Upper lobe of right lung (tissue), 1 donor: ENCODE measurements at places on chromosomes 5 and 9. TPM values are rescaled to one million over a fixed set of nuclear protein-coding genes. Genes with fewer than 3 reads are reported as not detected.

GRCh38 chr9:93022721-93023520, 35.6 kb upstream of the SUSD3 start:
- DNase-seq = no peak

DNA sequence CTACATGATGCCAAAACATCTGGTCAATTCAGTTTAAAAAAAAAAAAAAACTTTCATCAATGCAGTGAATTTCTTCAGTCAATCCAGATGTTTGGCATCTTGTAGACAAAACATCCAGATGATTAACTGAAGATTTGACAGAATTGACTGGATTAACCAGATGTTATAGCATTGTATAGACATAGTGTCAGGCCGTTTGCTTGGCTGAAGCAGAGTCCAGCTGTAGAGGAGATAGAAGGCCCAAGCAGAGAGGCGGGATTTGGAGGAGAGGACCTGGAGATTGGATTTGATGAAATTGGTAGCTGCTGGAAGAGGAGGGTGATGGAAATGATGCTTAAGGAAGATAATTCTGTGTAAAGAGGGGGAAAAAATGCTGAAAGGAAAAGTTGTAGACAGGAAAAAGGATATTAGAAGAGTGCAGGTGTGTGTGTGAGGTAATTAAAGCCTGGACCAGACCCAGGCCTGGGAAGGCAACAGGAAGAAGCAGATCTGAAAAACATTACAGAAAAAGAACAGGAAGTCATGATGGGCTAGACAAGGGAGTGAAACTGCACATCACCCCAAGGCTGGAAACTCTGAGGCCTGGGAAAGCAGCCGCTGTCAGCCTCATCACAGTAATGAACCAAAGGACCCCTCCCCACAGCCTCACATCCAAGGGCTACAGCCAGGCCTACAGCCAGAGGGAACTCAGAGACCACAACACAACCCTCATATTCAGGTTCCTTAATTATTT, 258.3 kb downstream of the CWC27 start:
- DNase-seq = no peak

- DNase-seq = no peak
These were observed 124.8 kb upstream of the SLC1A3 start for GRCh38 chr5:36481454-36482120.

The FGD3 gene
- 21.6 TPM for total RNA-seq

The CNTFR gene
- total RNA-seq = 2.9 TPM

- DNase-seq = peak; percentile 56
These were observed 24.1 kb downstream of the TENT4A start for GRCh38 chr5:6737043-6737941.

DNA sequence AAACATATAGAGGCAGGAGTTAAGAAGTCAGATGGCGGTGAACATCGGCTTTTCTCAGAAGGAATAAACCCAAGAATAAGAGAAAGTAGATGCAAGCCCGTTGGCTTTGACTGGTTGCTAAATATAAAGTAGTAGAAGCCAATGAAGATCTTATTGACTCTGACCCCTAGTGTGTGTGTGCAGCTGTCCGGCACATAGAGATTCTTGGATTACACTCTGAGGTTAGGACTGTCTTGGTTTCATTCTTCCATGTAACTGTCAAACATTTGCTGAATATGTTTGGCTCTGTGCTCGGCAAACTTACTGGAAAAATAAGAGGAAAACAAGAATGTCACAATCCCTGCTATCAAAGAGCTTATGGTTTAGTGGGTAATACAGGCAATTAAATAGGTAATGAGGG, 54.9 kb downstream of the ASTN2 start:
- no peak for DNase-seq

GRCh38 chr5:43039471-43040286, 440 bp downstream of the ANXA2R start:
- DNase-seq = peak; percentile 81

GRCh38 chr9:82020331-82020730, 31.8 kb downstream of the SPATA31D1 start:
- no peak for DNase-seq

The MOB3B gene
- total RNA-seq = 17.8 TPM

- no peak for DNase-seq
These were observed 282.9 kb downstream of the NFIB start for GRCh38 chr9:14031060-14031414.

DNA sequence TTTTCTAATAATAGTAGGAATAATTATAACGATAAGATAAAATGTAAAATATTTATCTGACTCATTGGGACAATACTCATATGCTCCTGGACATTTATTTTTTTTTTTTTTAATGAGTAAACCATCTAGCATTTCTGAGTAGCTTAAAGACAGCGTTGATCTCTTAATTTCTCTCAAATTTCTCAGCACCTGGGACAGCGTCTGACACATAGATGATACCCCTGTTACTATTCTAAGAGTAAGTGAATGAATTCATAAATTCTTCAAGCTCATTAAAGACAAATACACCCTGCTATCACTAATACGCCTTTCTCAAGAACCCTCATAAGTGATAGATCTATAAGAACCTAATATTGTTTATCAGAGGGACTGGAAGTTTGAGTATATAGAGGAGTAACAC, 12.0 kb upstream of the HTR4 start:
- DNase-seq = no peak

- DNase-seq = no peak
These were observed 1975.3 kb upstream of the CDH6 start for GRCh38 chr5:29218138-29218537.

GRCh38 chr5:123659011-123659410, 147.0 kb downstream of the CSNK1G3 start:
- DNase-seq = no peak

DNA sequence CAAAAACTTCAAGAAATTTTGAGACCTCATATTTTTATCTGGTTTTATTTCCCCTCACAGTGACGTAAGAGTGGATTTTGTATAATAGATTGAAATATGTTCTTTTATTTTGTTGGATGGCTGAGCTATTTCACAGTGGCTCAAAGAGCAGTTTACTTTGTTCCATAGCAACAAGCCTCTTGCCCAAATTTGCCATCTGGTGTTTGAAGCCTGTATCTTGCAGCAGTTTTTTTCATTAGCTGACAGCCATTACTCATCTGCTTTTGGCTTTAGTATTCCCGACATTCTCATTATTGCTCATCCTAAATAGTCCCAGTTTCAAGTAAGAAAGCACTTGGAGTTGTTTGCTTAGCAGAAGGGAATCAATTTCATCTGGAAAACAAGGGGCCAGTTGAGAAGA, 36.3 kb downstream of the GDA start:
- no peak for DNase-seq

The LRRC19 gene
- 0.64 TPM for total RNA-seq

DNA sequence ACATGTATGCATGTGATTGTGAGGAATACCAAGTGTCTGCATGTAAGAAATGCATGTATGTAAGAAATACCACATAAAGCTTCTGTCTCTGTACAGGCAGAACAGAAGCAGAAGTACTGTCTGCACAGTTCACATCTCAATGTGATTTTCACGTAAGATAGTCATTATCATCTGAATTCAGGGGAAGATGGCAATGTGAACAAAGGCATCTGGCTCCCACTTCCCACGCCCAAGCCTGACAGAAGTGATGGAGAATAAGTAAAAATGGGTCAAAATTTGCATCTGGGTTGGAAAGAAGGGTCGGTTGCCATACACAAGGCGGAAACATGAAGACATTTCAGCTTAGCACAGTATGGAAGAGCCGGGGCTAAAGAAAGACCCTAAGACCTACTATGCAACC, 71.7 kb downstream of the SUSD1 start:
- no peak for DNase-seq

The TAF11L5 gene
- total RNA-seq = not detected

DNA sequence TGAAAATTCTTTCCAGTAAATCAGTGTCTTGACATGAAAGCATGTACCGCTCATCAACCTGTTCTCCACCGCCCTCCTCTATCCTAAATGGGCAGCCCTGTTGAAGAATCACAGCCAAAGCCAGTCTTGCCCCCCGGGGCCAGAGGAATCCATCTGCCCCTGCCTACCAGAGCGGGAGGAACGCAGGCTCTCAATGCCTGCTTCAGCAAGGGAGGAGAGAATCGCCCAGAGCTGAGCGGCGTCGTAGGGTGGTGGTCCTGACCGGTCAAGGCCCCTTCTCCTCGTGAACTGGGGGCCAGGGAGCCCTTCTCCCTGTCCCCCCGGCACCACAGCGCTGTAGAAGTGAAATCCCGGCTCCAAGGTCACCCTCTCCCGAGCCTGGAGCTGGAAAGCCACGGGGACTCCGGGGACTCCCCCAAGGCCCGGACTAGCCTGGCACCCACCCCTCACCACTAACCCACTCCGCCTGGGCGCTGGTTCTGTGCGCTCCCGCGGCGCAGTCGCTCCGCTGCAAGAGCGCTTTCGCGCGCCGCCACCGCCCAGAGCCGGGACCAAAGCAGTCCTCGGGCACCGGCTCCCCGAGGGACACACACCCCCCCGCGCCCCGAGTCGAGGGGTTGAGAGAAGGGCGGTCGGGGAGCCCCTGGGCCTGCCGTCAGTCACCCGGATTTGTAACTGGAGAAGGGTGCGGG, 718 bp upstream of the TMEM215 start:
- DNase-seq = no peak

The FOXD4L4 gene
- total RNA-seq = 0.23 TPM

The GKAP1 gene
- total RNA-seq = 5.4 TPM

GRCh38 chr5:113759505-113759904, 246.0 kb downstream of the YTHDC2 start:
- no peak for DNase-seq

DNA sequence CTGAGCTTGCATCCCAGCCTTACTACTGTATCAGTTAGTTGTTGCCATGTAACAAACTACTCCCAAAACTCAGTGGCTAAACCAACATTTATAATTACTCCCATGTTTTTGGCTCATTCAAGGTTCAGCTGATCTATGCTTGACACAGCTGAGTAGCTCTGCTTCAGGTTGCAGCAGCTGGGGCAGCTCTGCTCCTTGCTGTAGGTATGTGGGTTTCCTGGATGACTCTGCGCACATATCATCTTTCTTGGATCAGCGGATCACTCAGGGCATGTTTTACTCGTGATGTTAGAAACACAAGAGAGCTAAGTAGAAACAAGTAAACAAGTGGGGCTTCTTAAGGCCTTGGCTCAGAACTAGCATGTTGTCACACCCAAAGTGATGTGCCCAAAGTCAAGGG, 15.1 kb downstream of the TEK start:
- DNase-seq = no peak

GRCh38 chr9:73219985-73220626, 68.4 kb downstream of the ANXA1 start:
- DNase-seq = no peak

The ECSCR gene
- total RNA-seq = 47.2 TPM

The CDK7 gene
- total RNA-seq = 21.9 TPM

DNA sequence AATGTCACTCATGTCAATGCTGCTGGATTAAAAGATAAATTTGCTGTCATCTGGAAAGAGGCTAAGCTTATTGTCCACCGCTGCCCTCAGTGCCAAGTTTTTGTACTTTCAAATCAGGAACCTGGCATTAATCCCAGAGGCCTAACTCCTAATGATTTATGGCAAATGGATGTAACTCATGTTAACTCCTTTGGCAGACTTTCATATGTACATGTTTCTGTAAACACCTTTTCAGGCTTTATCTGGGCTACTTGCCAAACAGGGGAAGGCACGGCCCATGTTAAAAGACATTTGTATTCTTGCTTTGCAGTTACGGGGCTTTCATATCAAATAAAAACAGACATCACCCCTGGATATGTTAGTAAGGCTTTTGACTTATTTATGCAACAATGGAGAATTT, 608.0 kb upstream of the ACO1 start:
- no peak for DNase-seq

GRCh38 chr5:156411185-156411613, 84.2 kb downstream of the SGCD start:
- DNase-seq = no peak

DNA sequence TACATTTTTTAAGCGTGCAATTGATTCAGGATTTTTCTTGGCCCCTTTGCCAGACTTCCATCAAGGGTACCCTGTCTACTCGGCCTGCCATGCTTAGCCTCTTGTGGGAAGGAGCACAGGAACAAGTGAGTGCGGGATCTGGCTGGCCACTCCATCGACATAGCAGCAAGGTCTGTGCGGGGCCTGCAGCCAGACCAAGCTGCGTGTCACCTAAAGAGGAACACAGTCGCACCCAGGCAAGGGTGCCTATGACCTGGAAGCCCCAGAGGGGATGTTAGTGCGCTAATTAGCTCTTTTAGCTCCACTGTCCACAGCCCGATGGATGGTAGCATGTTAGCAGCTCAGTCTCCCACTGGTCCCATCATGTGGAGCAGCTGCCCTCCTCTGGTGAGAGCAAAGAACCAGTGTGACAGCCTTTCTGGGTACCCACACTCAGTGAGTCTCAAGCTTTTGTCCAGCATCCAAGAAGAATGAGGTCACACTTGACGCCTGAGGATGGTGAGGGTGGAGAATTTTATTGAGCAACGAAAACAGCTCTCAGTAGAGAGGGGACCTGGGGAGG, 38.7 kb downstream of the FTMT start:
- no peak for DNase-seq

The LYRM7 gene
- total RNA-seq = 6.0 TPM

GRCh38 chr5:107704681-107705401, 34.1 kb upstream of the EFNA5 start:
- DNase-seq = no peak

DNA sequence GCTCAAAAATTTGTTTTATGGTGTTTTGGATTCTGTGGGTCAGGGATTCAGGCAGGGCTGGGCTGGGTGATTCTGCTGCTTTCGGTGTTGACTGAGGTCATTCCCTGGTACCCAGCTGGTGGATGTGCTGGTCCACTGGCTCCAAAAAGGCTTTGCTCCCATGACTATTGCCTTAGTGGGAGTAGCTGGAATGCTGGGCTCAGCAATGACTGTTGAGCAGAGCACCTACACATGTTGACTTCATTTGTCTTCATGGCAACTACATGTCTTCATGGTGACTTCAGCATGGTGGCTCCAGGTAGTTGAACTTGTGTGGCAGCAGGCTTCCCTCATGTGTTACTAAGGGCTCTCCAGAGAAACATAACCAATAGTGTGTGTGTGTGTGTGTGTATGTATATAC, 297.2 kb downstream of the DOCK8 start:
- no peak for DNase-seq

GRCh38 chr5:31156631-31157160, 36.8 kb upstream of the CDH6 start:
- no peak for DNase-seq

DNA sequence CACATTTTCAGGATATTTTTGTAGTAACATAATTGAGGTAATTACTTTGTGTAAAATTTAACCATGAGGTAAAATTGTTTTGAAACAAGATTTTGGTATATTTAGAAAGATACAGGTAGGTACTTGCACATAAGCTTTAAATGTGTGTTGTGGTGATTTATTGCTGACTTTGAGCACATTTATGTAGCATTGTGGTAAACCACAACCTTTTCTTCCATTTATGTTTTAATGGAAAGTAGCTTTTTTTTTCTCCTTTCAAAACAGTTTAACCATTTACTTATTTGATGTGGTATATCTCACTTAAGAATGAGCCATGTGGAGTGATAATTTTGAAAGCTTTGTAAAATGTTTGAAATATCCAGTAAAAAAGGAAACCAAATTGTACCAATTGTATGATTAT, 35.6 kb downstream of the FCHO2 start:
- no peak for DNase-seq
